HFF-Myc (cell line): ENCODE measurements at places on chromosomes 6 and 20.

DNA sequence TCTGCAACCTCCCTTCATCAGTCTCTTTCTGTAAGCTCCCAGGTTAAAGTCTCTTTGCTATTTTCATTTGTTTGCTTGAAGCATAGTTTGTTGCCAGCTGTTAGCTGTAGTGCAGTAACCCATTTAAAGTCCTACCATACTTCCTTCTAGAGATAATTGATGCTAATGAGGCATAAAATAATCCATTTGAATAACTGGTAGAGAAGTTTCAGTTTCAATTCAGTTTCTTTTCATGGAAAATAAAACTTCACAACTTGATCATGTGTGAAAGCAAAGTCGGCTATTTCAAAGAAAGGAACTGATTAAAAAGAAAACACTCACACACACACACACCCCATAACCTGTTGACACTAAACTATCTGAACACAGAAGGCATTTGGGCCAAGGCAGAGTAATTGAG, 68.5 kb upstream of the TENT5A start:
- no peak for DNase-seq

GRCh38 chr20:9075264-9076095, 6.6 kb downstream of the PLCB4 start:
- DNase-seq: no peak

GRCh38 chr6:52233975-52234823, 10.1 kb downstream of the IL17F start:
- DNase-seq: peak; percentile 66

- no peak for DNase-seq
Measured at GRCh38 chr6:35453236-35453635, 1.1 kb downstream of the FANCE start.

- DNase-seq: no peak
Measured at GRCh38 chr20:1467082-1467354, 369 bp upstream of the NSFL1C start.
